ENCODE measurements at places on chromosomes 4 and X.

GRCh38 chrX:39156051-39156450, 354.8 kb downstream of the MID1IP1 start:
- no peak for DNase-seq

DNA sequence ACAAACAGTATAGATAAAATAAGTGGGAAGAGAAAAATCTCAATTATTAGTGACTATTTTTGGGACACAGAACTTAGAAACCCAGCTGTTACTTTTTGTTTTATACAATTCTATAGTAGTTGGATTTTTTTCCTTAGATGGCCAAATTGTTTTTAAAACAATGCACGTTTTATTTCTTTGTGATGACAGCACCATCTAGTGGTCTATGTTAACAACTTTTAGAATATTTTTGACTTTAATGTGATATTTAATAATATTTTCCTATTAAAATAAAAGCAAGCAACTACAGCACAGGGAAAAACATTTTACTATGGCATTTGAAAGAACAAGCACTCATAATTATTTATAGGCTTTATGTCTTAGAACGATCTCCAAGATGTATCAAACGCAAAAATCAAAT, 5.6 kb upstream of the SMIM31 start:
- peak; percentile 10 for DNase-seq

DNA sequence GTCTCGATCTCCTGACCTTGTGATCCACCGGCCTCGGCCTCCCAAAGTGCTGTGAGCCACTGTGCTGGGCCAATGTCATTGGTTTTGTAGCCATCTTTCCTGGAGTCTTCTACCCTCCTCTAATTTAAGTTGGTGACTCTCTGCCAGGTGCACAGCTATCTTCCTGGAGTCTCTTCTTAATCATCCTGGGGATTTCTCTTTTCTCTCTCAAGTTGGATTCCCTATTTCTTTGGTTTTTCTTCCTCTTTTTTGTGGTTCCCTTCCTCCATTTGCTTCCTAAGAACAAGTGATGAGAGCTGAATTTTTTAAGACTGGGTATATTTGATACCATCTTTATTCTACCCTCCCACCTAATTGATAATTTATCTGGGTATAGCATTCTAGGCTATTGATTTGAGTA, 113.8 kb downstream of the SYNPO2 start:
- no peak for DNase-seq

- peak; percentile 81 for DNase-seq
Measured at GRCh38 chrX:1537031-1537715, at the start of gene P2RY8. Gene P2RY8, minus strand, starts transcription at chrX:1537185. Its CDS starts 70,627 bp downstream, at chrX:1466558.

DNA sequence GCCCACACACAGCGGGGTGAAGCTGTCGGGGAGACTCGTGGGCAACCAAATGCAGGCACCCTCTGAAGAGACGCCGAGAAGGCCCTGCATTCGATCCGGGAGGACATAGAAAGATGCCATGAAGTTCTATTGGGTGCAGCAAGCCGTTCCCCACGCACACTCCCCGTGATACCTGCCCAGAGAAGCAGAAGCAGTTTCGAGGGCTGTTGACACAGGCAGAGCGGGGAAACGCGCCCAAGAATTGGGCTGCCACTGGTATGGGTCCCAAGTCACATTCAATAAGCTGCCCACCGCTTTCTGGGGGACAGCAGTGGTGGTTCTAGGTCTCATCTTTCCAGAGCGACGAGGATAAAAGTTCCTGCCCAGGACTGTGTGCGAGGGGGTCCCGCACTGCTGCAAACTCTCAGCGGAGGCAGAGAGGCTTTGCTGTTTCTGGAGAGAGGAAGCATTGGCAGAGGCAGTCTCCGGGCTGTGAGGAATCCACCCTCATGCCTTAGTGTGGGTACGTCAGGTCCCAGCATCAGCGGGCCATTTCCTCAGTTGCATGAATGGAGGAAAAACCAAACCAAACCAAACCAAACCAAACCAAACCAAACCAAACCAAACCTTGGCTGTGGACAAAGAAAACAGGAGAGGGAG, 10.1 kb downstream of the PITX2 start:
- no peak for DNase-seq

DNA sequence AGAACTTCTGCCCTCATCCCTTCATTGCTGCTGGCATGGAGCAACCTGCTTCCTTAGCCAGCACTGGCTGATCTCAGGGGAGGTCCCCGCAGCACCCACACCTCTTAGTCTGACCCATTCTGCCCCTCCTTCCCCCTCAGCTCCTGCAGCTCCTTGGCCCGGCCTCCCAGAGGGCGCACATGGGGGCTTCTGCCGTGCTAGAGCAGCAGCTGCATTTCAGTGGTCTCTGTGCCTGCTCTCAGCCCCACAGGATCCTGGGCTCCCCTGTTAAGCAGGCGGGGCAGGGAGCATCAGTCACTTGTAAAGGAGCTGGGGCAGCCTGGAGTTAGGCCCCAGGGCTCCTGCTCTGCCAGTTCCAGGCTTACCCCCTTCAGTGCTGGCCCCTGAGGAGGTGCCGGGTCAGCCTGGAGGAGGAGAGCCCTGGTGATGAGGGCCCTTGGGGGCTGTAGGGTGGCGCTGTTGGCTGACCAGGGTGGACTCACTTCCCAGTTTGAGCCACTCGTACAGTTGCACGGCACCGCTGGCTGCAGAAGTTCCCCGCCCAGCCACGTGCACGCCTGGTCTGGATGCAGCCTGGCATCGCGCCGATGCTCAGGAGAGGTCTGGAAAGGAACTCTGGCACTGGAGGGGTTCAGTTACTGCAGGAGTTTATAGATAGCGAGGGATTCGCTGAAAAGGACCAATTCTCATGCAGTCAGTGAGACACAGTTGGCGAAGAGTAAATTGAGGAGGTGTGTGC, 85.1 kb upstream of the PSAPL1 start:
- no peak for DNase-seq

DNA sequence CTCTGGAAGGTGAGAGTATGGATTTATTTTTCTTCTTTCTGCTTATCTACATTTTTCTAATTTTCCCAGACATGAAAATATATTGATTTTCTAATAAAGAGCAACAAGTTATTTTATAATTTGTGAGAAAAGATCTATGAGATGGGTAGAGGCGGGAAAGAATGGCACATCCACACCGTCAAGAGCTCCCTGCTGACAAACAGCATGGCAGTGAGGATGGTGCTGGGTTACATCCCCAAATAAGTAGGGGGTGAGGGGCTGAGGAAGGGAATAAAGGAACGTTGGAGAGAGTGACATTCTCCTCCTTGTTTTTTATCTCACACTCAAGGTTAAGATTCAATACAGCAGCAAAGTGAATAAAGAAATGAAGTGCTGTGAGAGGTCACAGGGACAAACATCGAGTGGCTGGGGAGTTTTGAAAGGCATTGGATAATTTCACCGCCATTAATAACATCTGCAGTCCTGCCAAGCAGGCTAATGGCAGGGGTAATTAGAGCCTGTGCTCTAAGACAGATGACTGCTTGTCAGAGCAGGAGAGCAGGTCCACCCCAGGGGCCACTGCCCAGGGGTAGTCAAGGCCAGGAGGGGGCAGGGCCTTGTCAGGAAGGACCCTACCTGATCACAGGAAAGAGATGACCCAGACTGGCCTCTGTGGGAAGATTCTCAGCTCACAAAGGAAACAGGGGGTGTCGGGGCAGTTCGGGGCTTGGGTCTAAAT, 323.8 kb downstream of the FBXW7 start:
- no peak for DNase-seq

GRCh38 chrX:143319526-143319925, 197.7 kb downstream of the SPANXN3 start:
- DNase-seq = no peak

GRCh38 chrX:120504569-120504968, 35.5 kb upstream of the LAMP2 start:
- DNase-seq = no peak

DNA sequence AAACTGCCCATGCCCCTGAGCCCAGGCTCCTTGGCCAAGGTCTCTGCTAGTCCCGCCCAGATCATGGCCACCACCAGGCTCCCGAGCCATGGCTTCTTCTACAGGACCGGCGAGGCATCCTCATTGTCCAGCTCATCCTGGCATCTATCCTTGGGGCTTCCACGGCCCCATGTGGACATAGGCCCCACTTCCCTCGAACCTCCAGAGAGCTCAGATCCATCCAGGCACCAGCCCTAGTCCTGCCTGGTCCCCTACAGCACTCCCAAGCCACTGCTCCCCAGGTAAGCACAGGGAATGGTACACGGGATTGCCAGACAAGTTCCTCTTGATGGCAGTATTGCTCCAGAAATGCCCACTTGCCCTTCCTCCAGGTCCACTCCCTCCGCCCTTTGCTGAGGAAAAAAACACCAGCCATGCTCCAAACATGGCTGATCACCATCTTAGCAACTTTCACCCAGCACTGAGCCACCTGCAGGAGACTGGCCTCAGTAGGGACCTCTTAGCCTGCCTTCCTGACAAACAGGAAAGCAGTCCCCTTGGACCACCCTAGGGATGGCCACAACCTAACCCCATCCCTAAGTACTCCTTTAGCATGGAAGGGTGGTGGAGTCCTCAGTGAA, 272.1 kb upstream of the AGTR2 start:
- no peak for DNase-seq

- no peak for DNase-seq
Measured at GRCh38 chr4:66062921-66063320, 392.6 kb upstream of the EPHA5 start.

DNA sequence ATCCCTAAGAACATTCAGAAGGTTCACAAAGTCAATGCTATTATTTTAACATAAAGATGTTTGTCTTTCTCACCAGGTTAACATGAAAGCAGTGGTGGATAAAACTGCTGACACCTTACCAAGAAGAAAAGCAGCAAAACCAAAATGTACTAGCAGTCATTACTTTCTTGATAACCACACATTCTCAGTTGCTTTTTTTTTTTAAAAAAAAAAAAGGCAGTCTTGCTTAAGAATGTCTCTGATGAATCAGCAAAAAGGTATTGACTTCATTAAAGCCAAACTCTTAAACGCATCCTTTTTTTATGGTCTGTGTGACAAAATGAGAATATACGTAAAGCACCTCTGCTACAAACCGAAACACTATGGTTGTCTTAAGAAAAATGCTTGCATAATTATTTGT, 31.9 kb downstream of the CDKL2 start:
- no peak for DNase-seq

- DNase-seq = no peak
Measured at GRCh38 chr4:39453738-39454137, 5.0 kb downstream of the RPL9 start.

GRCh38 chr4:133014473-133015135, 134.5 kb upstream of the PCDH10 start:
- no peak for DNase-seq

DNA sequence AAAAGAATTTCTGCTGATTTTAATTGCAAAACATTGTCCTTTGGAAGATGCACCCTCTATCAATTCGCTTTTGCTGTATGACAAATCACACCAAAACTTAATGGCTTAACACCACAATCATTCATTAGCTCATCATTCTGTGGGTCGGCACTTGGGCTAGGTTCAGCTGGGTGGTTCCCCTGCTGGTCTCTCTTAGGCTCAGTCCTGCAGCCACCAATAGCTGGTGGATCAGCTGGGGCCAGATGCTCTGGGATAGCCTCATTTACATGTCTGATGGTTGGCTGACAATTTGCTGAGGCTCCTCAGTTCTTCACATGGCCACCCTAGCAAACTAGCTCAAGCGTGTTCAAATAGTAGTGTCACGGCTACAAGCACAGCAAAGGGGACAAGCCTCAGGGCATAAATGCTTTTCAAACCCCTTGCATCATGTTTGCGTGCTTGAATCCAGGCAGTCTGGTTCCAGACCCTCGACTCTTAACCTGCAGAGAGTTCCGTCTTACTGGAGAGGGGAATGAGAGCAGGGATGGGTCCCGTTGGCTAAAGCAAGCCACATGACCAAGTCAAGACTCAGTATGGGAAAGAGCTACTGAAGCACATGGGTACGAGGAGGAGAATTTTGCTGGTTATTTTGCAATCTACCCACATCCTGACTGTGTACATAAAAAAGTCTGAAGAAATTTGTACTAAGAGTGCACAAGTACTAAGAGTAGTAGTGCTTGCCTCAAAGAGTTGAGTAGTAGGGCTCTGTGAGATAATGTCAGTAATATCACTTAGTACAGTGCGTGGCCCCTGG, 7.5 kb upstream of the ACSL1 start:
- DNase-seq = no peak

DNA sequence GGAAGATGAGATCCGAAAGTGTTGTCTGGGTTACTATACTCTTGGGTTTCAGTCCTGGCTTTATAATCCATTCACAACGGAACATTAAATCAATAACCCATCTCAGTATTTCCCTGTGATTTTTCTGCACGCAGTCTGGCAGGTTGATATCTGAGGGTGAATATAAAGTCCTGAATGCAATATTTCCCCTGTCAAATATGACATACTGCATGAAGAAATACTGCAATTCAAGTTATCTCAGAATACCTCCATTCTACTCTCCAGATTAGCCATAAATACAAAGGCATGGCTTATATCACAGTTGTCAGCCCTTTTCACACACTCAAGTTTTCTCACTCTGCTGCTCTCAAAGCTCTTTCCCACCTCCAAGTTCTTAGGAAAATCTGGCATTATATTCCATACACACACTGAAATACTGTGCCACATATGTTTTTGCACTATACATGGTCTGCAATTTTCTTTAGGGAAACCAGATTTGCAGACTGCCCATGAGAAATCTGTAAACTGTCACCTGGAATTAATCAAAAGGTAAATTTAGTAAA, 64.7 kb downstream of the WDFY3 start:
- DNase-seq = no peak

GRCh38 chrX:113370006-113370405, 529.4 kb upstream of the AMOT start:
- DNase-seq = no peak

GRCh38 chr4:61298178-61298740, 98.1 kb downstream of the ADGRL3 start:
- no peak for DNase-seq

DNA sequence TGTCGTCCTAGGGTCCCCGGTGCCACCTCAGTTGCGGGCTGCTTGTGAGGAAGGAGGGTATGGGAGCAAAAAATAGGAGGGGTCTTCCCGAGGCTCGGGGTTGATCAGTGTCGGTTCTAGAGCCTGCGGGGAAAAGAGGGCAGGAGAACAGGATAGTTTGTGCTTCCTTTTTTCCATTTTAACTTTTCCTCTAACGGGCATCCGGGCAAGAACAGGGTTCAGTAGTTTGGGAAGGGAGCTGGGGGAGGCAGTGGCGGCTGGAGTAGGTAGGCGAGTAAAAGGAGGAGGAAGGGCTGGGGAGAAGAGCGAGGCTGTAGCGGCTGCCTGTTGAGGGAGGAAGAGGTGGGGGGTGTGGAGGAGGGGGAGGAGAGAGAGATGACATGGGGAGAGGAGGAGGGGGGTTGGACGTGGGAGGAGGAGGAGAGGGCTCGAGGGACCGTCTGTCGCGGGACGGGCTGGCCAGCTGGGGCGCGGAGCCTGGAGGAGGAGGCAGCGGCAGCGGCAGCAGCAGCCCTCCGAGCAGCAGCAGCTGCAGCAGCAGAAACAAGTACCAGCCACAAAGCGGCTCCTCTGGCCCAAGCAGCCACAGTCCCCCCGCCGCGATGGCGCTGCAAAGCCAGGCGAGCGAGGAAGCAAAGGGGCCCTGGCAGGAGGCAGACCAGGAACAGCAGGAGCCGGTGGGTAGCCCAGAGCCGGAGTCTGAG, at the start of gene SLC16A2:
TSS of gene SLC16A2 (plus strand) at position 458 of the 704 bp plus-strand sequence. CDS start at position 603, 145 bp downstream.
- peak; percentile 18 for DNase-seq

GRCh38 chr4:184094532-184095159, 123.0 kb downstream of the ENPP6 start:
- no peak for DNase-seq

Data from CD4-positive, alpha-beta memory T cell (primary cell).